ENCODE measurements at places on chromosomes 16 and 17.

GRCh38 chr16:77596261-77596660 is 126.1 kb upstream of the NUDT7 start:
- DNase-seq, result no peak

GRCh38 chr17:36858119-36859002 is 78.9 kb upstream of the LHX1 start:
- no peak for DNase-seq

DNA sequence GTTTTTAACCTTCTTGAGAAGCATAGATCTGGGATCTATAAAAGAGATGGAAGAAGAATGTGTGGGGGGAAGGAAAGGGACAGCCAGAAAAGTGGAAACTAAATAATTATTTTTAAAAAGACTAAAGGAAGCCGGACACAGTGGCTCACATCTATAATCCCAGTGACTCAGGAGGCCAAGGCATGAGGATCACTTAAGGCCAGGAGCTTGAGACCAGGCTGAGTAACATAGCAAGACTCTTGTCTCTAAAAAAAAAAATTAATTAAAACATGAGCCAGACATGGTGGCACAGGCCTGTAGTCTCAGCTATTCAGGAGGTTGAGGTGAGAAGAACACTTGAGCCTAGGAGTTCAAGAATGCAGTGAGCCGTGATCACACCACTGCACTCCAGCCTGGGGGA is 335.1 kb downstream of the GRIN2A start:
- DNase-seq, result no peak

- no peak for DNase-seq
These were observed 17.4 kb upstream of the ZC3H18 start for GRCh38 chr16:88552815-88553214.

DNA sequence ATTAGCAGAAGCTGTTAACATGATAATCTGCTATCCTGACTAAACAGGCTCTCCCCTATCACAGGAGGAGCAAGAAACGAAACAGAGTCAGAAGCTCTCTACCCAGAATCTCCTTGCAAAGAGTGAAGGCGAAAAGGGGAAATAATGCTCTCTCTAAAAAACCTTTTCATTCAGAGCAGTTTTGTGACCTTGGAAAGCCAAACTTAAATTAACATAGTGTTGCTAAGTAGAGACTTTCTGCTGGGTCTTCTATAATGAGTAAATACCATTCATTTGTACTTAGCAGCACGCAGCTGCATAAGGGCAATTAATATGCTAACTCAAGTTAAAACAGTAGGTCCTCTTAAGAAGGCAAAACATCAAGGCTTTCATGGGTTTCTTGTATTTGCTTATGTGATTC is 101.7 kb upstream of the GPR139 start:
- no peak for DNase-seq

GRCh38 chr16:51523400-51523799 is 372.3 kb upstream of the SALL1 start:
- no peak for DNase-seq

DNA sequence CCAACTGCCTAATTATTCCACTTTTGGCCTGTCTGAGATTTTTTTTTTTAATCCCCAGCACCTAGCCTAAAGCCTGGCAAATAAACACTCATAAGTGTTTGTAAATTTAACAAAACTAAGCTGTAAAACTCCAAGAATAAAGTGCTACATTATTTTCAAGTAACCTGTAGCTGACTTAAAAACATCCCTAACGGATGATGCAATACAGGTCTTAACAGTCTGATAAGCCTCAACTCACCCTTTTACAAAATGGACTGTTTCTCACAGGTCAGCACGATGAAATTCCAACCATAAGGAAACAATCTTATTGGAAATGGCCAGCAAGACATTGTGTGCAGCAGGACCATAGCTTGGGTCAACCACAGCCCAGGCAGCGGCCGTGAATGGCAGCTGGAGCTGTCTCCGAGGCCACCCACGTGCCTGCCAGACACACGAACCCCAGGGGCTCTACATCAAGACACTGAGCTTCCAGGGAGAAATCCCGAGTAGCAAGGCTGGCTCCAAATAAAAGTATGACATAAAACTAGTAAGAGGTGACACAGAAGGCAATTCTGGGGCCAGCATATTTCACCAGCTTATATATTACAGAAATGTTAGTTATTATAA is 58.9 kb downstream of the NDEL1 start:
- DNase-seq, result no peak

All from stimulated activated naive B cell treated with anti-CD40 and anti-IgM and Interleukin-4, amounts not matched to agents 10 μg/mL and 1 μg/mL and 100 μg/mL, for 72 hours (primary cell).